ENCODE measurements at places on chromosomes 6 and 20. TPM values are rescaled to one million over a fixed set of nuclear protein-coding genes. Genes with fewer than 3 reads are reported as not detected.
A peak's percentile ranks its signal among the peaks of the same experiment; 100 is the strongest.

GRCh38 chr6:34897716-34898115 is 8.7 kb downstream of the ANKS1A start:
- no peak for DNase-seq

MUC21 gene
- not detected for total RNA-seq

- no peak for DNase-seq
These were observed 52.5 kb downstream of the PRND start for GRCh38 chr20:4774207-4774606.

DNA sequence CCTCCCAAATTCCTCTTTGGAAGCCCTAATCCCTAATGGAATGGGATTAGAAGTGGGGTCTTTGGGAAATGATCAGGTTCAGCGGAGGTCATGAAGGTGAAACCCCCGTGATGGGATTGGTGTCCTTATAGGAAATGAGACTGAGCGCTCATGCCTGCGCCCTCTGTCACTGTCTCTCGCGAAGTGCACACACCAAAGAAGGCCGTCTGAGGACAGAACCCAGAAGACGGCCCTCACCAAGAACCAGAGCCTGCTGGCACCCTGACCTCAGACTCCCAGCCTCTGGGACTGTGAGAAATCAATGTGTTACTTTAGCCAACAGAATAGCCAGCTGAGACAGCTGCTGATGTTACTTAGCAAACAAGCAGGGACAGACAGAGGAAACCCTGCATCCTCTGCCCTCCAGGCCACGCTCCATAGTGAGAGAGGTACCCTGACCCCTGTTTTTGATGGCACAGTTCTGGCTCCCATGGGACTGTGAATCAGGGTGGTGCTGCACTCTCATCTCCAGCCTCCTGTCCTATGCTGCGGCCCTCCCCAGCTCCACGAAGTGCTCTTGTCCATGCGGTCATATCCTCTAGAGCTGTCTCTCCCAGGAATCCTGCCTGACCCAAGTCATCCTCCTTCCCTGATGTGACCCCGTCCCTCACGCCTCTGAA is 369.3 kb downstream of the ZFAND3 start:
- DNase-seq = no peak

TNF gene
- total RNA-seq = 10.5 TPM

TCF21 gene
- total RNA-seq = not detected

- peak; percentile 74 for DNase-seq
These were observed 95.3 kb downstream of the NFATC2 start for GRCh38 chr20:51447097-51447764.

- no peak for DNase-seq
These were observed 38.1 kb downstream of the JARID2 start for GRCh38 chr6:15283986-15284361.

DNA sequence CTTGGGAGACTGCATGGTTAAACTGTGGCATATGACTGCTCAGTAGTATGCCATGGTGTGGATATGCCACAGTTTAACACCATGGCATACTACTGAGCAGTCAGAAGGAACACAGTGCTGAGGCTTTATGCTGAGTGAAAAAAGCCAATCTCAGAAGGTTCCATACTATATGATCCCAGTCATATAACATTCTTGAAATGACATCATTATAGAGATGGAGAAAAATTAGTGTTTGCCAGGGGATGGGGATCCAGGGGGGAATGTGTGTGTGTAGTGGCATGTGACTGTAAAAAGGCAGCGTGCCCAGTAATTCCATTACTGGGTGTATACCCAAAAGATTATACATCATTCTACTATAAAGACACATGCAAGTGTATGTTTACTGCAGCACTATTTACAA is 85.8 kb downstream of the FOXF2 start:
- DNase-seq = no peak

DNA sequence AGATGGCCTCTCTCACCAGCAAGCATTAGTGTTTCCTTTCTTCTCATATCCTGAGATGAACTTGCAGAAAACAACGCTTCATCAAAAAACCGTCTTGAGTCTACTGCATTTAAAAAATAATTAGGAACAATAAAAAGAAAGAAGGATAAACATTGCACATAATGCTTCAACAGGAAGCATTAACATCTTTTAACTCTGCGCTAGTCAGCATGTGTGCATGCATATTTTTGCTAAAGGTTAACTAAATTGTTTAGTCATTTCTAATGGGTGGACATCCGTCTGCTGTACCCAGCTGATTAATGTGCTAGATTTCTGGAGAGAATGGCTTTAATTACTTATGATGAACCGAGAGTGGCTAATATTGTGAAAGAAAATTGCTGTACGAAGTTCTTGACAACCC is 349.3 kb downstream of the SOX4 start:
- DNase-seq = no peak

PSMB1 gene
- total RNA-seq = 267 TPM

DNA sequence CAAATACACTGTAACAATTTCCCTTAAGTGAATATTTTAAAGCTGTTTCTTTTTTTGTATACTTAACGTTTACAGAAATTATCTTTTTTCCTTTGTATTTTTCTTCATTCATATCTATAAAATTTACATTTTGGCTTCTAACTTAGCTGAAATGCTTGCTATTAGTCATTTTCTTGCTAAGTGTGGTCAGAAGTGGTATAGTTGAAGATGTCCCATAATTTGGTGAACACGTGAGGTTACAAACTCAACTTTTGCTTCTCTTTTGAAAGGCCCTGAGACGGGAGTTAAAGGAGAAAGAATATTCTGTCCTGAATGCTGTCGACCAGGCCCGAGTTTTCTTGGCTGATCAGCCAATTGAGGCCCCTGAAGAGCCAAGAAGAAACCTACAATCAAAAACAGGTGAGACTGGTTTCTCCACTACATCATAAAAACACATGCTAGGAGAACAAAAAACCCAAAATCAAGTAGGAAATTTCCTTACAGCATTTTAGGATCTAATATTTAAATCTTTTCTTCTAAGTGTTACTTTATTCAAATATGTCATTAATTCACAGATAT is 445.0 kb downstream of the UTRN start:
- no peak for DNase-seq

DEFB116 gene
- not detected for total RNA-seq

DNA sequence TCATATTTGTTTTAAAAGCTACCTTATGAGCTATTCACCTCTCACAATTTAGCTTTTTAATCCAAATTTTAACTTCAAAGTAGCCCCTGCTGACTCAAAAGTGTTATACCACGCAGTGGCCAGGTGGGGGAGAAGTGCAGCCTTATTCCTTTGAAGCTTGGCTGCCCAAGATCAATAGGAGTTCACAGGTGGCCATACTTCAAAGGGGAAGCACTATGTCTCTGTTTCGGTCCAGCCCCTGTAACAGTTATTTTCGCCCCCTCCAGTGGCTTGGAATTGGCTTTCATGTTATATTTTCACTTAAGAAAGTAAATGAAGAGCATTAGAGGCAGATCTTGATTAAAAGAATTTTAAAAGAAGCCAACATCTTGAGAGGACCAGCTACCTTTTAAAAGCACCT is 608.4 kb downstream of the EPHA7 start:
- DNase-seq = no peak

DNA sequence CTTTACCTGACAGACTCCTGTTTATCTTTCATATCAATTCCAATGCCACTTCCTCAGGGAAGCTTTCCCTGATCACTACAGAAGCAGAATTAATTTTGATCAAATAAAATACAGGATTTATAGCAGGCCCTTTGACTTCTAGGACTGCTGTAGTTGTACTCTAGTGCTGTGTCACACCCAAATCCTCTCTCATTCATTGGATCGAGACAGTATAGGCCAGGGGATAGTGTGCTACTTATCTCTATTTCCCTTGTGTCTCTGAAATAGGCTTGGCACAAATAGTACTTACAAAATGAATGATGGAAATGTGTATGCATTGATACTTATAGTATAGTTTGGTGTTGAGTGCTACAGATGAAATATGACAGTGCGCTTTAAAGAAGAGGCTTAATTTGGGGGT is 19.8 kb downstream of the RALY start:
- no peak for DNase-seq

DNA sequence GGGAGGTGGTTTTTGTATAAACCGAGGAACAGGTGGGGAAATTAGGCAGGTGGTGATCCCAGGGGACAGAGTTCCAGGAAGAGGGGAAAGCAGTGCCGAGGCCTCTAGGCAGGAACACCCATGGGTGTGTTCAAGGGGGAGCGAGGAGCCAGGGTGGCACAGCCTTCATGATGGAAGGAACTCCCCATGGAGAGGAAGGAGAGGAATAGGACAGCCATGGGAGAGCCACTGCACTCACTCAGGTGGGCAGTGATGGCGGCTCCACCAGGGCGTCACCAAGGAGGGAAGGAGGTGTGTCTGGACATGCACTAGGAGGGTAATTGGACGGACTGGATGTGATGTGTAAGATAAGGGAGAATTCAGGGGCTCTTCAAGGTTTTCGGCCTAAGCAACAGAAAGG is 98.2 kb downstream of the THBS2 start:
- DNase-seq = no peak

PSMB9 gene
- 33.9 TPM for total RNA-seq

RAET1L gene
- total RNA-seq = 1.1 TPM

- no peak for DNase-seq
These were observed 64.6 kb downstream of the RWDD2A start for GRCh38 chr6:83257791-83258190.

GRCh38 chr6:151236668-151237401 is 2.9 kb upstream of the AKAP12 start:
- DNase-seq = no peak

- DNase-seq = peak; percentile 66
These were observed 883.6 kb upstream of the FLRT3 start for GRCh38 chr20:15220778-15221565.

- DNase-seq = no peak
These were observed 31.8 kb downstream of the HFE start for GRCh38 chr6:26118999-26119398.

DNA sequence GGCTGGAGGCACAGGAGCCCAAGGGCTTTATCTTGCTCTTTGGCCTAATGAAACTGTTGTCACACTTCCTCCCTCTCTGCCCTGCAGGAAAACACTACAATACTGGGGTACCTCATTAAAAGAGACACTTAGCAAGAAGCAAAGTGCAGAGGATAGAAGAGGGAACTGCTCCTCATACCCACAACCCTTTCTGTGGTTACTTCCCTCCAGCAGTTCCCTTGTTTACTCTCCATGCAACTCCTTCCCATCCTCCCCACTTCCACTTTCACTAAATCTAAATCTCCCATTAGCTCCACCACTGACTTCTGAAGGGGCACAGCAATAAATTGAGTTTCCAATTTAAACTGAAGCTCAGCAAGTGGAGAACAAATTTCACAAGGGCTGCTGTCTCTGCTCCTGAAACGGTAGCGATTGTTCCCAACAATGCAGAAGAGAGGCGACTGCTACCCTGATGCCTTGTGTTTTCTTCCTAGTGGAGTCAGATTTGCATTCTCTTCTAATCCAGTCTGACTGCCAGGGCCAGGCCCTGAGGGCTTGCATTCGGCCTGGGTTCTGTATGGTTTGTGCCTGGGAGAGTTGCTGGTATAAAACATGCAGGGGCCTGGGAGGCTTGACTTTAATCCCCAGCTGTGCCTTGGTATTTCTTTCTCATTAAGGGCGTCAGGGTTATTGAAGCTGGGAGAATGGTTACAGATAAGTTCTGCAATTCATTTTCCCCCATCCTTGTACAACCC is 454.7 kb downstream of the TFAP2B start:
- DNase-seq = no peak

- no peak for DNase-seq
These were observed 94.9 kb upstream of the MTHFD1L start for GRCh38 chr6:150770637-150771036.

DNA sequence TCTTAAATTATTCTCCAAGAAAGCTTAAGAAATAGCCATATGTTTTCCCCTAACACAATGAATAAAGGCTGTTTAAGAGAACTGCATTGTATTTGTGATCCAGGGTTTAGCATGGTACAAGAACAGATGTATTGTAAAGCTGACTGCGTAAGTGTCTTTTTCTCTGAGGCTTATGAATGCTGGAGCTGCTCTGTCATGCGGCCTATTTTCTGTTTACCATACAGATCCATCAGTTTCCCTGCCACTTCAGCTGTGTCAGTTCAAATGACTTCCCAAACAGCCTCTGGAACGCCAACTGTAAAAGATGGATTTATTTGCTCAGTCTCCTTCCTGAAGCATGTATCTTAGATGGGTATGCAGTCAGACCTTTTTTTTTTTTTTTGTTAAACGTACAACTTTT is 419.3 kb upstream of the HS3ST5 start:
- no peak for DNase-seq

- DNase-seq = no peak
These were observed 28.6 kb upstream of the CDKN1A start for GRCh38 chr6:36649701-36650484.

GRCh38 chr20:45550765-45551164 is 3.6 kb upstream of the EPPIN start:
- no peak for DNase-seq

KHDC1 gene
- 2.3 TPM for total RNA-seq

- peak; percentile 77 for DNase-seq
These were observed 30.4 kb downstream of the TRMT6 start for GRCh38 chr20:5919626-5920544.

TMEM217 gene
- 0.63 TPM for total RNA-seq

USP49 gene
- total RNA-seq = 1.3 TPM

- DNase-seq = no peak
These were observed 128.2 kb downstream of the SASH1 start for GRCh38 chr6:148470606-148471465.

DNA sequence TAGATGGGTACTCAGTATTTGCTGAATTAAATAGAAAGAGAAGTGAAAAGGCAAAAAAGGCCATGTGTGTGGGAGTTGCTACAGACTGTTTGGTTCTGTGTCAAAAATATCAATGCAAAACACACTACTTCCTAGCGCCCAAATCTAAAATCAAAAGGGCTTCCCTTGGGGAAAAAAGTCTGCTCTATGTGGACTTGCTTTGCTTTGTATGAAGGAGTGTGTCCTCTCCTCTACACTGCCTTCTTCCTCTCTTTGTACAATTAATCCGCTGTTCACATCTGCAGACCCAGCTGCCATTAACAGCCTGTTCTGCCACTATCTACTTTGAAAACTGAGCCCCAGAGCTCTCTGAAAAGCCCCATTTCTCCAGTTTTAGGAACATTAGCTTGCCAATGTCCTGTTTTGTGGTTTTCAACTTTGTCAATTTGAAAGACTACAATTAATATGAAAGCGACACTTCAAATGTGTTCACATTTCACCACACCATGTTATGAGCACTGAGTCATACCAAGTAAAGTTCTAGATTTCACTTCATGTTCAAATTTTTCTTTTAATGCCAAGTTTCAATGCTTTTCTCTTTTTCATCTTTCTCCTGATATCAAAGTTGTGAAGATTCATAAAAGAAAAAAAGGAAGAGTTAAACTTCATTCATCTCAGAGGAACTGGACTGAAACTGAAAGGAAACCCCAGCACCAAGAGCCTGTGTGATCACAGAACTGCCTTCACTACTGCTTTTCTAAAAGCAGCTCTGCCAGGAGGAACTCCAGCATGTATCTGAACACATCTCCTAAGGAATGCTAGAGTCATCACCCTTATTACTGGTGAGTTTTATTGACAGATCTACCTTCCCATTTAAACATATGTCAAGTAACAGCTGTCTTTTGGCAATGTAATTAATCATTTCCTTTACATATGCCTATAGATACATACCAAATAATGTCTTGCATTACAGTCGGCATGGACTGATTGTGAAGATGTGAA is 102.6 kb downstream of the KIF13A start:
- peak; percentile 37 for DNase-seq

CALHM5 gene
- 0.11 TPM for total RNA-seq

NT5E gene
- total RNA-seq = 297 TPM

RAD21L1 gene
- not detected for total RNA-seq

All from foreskin keratinocyte (primary cell).